Activated T-cell treated with anti-CD3 and anti-CD28 coated beads, Interleukin-2, amount 50 U/mL, for 72 hours (primary cell): ENCODE measurements at places on chromosomes 12 and 14.

DNA sequence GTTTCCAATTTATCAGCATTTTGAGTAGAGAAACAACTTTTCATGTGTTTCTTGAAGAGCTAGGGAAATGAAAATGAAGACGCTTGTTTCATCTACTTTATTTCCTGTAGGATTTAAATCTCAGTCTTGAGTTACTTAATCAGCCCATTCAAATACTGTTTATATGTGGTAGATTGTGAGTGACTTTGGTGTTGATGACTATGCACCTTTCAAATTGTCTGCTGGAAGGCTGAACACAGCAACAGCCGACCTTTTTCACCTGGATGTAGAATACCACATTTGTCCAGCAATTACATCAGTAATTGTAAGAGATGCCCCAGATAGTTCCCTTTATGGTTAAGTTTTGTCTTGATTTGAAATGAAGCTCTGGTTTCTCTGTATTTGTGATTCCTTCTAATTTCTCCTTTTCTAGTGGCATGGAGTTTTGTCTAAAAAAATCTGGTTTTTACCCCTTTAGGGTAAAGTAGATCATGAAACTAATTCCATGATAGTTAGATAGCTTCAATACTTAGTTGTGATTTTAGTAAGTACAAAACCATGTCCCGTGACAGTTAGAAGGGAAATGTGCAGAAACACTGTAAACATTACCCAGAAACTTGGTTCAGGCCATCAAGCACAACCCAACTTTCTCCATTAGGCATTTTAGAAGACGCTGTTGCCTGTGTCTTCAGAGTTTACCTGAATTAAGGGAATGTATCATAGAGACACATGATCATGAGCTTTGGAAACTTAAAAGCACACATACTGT lies 165.0 kb downstream of the SRGAP1 start:
- no peak for DNase-seq

DNA sequence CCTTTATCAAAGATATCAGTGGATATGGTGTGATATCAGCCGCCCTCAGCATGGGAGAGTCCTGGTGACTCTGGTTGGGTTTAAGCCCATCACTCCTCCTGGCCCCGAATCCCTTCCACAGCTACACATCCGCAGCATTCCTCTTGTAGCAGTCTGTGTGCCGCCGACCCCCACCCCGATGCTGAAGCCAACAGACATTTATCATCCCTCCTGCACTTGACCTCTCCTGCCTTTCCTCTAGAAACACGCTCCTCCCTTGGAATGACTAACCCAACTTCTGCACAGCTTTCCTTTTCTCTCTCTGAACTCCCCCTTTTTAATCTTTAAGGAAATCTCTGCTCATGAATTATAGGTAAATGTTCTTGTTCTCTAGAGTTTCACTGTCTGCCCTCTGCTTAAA lies 250.9 kb upstream of the FOXN3 start:
- DNase-seq = no peak

DNA sequence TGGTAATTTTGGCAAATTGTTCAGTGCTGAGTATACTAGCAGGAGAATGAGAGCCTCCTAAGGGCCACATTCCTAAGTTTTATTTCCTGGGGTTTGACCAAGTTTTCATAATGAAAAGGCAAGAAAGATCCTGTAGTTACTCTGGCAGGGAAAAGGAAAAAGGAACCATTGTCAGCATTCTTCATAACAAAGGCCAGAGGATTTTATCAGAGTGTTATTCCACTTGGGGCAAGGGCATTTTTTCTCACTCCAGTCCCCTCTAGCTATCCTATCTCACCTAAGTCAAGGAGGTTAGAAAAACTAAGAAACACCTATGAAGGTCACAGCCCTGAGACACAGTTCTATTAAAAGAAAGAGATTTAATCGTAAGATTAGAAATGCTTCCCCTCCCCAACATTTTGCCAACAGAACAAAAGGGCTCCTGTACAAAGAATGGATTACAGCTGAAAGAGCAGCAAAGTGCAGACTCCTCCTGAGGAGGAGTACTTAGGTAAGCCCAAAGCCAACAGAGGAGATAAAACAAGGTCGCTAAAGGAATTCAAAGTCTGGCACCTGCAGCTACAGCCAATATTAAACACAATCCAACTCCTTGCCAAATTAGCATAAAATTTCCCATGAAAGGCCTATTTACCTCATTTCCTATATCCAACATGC lies 162.4 kb downstream of the GALC start:
- no peak for DNase-seq

- peak; percentile 58 for DNase-seq
These were observed 775 bp downstream of the OR10P1 start for GRCh38 chr12:55637467-55637866.

DNA sequence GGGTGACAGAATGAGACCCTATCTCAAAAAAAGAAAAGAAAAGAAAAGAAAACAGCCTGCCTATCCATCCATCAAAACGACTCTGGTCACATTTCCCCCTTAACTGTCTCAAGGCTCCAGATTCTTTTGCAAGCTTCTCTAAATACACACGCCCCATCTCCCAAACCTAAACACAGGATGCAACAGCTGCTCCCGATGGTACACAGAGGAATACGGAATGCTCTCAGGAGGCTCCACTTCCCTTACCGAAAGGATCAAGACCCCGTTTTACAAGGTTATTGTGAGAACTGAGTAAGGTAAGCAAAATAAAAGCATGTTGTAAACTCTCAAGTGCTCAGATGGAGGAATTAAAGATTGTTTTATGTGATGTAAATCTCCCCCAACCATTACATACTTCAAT lies 62.3 kb downstream of the NT5DC3 start:
- DNase-seq = no peak

DNA sequence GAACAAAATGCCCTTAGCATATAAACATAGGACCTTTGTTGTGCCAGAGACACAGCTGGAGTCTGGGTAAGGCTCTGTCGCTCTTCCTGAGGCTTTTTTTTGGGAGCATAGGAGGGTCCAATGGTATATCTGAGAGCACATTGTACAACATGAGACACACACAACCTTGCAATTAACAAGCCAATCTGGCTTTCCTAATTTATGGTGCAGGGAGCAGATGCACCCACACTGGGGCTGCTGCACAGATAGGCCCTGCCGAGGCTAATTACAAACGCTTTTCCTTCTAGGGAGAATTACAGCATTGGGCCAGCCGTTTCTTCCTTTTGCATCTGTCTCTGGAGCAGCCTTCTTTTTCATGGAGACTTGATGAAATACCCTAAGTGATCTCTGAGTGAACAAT lies 75.0 kb upstream of the OVCH1 start:
- no peak for DNase-seq

DNA sequence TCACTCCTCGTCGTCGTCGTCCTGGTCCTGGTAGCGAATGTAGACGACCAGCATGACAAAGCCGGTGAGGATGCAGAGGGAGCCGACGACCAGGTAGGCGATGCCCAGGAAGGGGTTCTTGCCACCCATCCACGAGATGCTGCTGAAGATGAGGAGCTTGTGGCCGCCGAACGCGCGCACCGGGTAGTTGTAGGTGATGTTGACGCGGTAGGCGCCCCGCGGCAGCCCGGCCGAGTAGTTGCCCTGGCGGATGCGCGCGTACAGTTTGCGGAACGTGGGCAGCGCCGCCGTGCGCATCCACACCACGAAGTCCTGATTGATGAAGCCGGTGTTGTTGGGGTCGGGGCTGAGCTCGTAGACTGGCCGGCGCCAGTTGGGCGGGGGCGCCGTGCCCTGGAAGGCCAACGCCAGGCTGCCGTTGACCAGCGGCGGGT lies 1.0 kb downstream of the TMEM30B start:
- DNase-seq = peak; percentile 64

DNA sequence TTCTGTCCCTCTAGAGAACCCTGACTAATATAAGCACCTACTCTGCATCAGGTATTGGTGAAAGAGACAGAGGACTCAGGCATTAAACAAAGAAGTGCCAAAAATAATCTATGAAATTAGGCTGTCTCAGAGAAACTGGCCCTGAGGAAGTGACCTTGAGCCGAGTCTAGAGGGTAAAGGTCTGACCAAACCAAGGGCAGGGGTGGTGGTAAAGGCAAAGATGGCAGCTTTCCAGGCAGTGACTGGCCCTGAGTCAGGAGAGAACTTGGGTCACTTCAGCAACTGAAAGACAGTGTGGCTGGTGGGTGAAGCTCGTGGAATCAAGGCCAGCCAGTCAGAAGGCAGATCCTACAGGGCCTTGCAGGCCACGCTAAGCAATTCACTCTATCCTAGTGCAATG lies 30.6 kb downstream of the CDKL1 start:
- DNase-seq = no peak

DNA sequence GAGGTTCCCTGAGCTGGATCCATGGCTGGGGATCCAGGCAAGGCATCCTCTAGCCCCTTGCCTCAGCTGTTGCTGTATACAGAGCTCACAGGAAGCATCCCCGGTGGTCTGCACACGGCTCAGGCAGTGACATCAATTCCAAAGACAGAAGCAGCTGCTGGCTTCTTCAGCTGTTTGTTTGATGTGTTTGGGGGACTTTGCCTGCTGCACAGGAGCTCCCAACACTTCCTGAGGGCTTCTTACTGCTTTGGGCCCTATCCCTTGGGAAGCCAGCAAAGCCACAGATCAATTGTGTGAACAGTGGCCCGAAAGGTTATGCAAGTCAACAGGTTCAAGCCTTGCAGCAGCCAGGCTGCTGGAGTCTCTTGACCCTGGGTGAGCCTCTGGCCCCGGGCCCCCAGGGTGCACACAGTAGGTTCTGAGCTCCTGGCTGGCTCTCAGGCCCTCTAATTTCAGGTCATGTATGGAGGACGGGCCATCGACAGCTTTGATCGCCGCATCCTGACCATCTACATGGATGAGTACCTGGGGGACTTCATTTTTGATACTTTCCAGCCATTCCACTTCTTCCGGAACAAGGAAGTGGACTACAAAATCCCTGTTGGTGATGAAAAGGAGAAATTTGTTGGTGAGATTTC lies 42.6 kb downstream of the CCDC92 start:
- DNase-seq = no peak

DNA sequence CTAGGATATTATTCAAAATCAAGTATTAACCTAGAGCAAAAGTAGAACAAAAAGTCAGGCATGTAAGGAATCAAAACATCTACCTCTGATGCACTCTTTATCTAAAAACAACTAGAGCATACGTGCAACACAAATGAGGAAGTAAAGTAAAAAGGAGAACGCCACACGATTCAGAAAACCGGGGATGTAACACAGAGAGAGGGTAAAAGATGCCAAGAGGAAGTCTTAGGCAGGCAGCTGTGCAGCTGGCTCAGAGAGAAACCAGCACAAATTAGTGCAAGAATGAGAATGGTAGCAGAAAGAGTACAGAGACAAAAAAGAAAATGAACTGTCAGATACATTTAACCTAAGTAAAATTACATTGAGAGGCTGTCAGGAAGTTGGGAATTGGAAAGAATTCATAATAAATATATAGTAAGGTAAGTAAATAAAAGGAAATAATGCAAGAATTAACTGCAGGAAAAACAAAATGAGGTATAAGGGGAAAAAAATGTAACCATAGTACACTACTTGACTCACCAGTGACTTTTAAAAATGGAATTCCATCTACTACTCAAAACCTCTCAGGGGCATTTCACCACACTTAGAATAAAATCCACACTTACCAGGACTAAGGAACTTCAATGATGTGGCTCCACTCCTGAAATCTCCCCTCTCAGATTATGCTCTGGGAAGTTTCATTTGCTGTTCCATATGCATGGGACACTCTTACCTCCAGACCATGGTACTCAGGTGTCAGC lies 17.1 kb downstream of the BCAT1 start:
- no peak for DNase-seq

DNA sequence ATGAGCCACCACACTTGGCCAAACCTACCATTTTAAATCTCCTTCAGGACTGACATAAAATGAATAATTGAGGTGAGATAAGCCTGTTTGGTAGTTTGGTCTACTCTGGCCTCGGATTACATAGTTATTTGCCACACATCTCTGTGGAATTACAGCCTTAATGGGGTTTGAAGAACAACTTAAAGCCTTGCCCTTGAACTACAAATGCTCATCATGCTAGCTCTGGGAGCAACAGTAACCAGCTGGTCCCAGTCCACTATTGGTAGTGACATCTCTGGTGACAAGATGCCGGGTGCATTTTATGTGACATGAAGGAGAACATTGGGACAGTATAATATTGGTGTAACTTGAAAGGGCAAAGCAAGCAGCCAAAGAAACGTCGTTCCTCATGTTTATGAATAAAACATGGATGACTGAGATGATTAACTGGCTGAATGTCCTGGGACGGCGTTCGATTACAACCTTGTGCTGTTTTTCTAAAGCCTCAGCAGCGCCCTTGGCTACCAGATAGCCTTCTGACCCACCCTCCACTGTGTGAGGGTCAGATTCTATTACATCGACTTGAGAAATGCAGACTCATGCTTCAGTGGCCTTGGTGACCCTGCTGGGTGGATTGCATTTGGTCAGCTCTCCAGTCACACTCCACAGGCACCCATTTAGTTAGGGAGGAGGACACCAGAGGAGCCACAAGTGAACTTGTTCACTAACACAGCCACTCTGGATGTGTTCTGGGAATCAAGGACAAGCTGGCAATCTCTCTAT lies 41.5 kb downstream of the BEST3 start:
- DNase-seq = no peak

DNA sequence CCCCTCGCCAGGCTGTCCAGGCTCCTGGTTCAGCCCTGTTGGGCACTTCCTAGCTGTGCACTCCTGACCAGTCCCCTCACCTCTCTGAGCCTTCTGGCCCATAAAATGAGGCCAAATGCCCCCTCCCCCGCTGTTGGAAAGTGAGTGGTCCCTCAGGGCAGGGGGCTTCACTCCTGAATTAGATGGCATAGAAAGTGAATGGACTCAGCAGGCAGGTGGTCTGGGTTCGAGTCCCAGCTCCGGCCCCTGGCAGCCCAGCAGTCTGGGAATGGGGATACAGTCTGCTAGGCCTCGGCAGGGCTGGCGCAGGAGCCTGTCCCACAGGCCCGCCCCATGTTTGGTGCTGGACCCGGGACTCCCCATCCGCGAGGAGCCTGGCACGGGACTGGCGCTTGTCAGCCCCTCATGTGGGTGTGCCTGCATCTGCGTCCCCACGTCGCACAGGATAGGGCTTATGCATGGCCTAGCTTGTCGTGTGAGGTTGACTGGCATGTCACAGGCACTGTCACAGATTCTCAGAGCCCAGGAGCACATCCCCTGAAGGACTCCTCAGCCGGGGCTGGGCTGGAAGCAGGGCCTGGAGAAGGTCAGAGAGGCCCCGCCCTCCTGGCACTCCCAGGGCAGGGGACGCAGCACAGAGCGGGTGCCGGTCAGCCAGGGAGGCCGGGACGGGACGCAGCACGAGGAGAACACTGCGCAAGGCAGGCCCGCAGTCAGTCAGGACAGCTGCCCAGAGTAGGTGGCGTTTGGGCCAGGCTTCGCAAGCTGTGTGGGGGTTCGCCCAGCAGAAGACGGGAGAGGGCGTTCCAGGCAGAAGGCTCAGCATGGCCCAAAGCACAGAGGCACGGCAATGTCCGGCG lies 40.5 kb downstream of the DIO3 start:
- no peak for DNase-seq

- DNase-seq = no peak
These were observed 1.0 kb downstream of the ART4 start for GRCh38 chr12:14842315-14842714.

GRCh38 chr12:82514880-82515279 lies 156.6 kb downstream of the METTL25 start:
- DNase-seq = no peak

GRCh38 chr12:109772622-109773321 lies 59.1 kb downstream of the FAM222A start:
- no peak for DNase-seq
